Activated naive CD8-positive, alpha-beta T cell treated with anti-CD3 and anti-CD28 coated beads, Interleukin-2, amount 10 ng/mL, durations not matched to agents 7 days and 5 days (primary cell): ENCODE measurements at places on chromosomes 12 and 14. TPM values are rescaled to one million over a fixed set of nuclear protein-coding genes. Genes with fewer than 3 reads are reported as not detected.

Gene TBC1D30
- 0.17 TPM for total RNA-seq

Gene OR4E1
- total RNA-seq, result 0.11 TPM

Gene SOAT2
- total RNA-seq, result 10.4 TPM

Gene BMP4
- total RNA-seq, result 0.34 TPM

Gene KCNH3
- 5.4 TPM for total RNA-seq

Gene ADAMTS20
- total RNA-seq, result not detected

Gene KRT74
- not detected for total RNA-seq

Gene GPR68
- total RNA-seq, result 28.0 TPM

DNA sequence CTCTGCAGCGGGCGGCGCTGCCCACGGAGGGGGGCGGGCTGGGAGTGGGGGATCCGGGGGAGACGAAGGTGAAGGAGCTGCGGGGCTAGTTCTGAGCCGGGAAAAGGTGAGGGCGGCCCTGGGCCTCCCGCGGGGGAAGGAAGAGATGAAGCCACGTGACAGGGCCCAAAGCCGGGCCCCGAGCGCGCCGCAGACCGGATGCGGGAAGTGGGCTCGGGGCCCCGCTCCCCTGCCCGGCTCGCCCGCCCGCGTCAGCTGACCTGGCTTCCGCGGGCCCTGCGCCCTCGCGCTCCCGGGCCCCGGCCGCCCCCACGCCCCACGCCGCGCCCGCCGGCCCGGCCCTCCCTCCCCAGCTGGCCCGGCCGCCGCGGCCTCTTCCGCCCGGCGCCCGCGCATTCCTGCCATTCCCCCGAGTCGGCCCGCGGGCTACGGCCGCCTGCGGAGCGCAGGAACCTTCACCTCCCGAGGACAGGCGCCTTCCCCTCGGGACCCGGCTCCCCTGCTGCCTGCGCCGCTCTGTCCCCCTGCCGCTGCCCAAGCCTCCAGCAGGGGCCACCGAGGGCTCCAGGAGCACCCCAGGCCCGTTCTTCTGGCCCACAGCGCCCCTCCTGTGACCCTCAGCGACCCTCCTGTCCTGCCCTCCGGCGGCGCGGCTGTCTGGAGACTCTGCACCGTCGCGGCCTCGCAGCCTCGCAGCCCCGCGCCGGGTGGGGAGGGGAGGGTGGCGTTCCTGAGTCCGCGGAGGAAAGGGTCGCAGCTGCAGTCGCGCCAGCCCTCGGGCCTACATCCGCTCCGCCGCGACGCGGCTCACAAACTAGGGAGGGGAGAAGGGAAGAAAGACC, 20.4 kb downstream of the NINJ2 start:
- peak overlapping the region; percentile 73 for H3K4me3 ChIP-seq
- peak overlapping the region; percentile 91 for H3K27ac ChIP-seq
- peak; percentile 92 for DNase-seq
- peaks cover 62% of the 10 kb centered on the region for H3K4me1 ChIP-seq

- peak overlapping the region; percentile 24 for H3K4me3 ChIP-seq
- peaks cover 12% of the 10 kb centered on the region for H3K27me3 ChIP-seq
- DNase-seq, result no peak
- H3K36me3 ChIP-seq, result peaks cover 13% of the 10 kb centered on the region
- H3K27ac ChIP-seq, result no peak overlapping the region
- H3K4me1 ChIP-seq, result peaks cover 12% of the 10 kb centered on the region
Measured at GRCh38 chr12:69324797-69325466, 23.2 kb upstream of the LYZ start.

- DNase-seq, result no peak
- H3K4me3 ChIP-seq, result no peak overlapping the region
- H3K27ac ChIP-seq, result no peak overlapping the region
- peaks cover under 1% of the 10 kb centered on the region for H3K36me3 ChIP-seq
- H3K4me1 ChIP-seq, result peaks cover 3% of the 10 kb centered on the region
Measured at GRCh38 chr14:74476107-74476506, 17.0 kb downstream of the NPC2 start.

GRCh38 chr14:100049220-100049619, 16.0 kb upstream of the EVL start:
- H3K4me3 ChIP-seq, result peak overlapping the region; percentile 57
- DNase-seq, result no peak
- H3K27ac ChIP-seq, result peak overlapping the region; percentile 56
- no peaks in the 10 kb centered on the region for H3K27me3 ChIP-seq

DNA sequence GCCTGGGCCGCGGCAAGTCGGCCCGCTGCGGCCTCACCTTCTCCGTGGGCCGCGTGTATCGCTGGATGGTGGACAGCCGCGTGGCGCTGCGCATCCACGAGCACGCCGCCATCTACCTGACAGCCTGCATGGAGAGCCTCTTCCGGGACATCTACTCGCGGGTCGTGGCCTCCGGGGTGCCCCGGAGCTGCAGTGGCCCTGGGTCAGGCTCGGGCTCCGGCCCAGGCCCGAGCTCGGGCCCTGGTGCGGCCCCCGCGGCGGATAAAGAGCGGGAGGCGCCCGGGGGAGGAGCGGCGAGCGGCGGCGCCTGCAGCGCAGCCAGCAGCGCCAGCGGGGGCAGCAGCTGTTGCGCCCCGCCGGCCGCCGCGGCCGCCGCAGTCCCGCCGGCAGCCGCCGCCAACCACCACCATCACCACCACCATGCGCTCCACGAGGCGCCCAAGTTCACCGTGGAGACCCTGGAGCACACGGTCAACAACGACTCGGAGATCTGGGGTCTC, 226.2 kb upstream of the CRY1 start:
- peak overlapping the region; percentile 89 for H3K4me3 ChIP-seq
- peak overlapping the region; percentile 92 for H3K27ac ChIP-seq
- peaks cover 2% of the 10 kb centered on the region for H3K36me3 ChIP-seq
- H3K4me1 ChIP-seq, result peaks cover 29% of the 10 kb centered on the region

- H3K4me3 ChIP-seq, result no peak overlapping the region
- no peaks in the 10 kb centered on the region for H3K27me3 ChIP-seq
- peaks cover 8% of the 10 kb centered on the region for H3K4me1 ChIP-seq
- peaks cover 6% of the 10 kb centered on the region for H3K36me3 ChIP-seq
- DNase-seq, result no peak
- H3K27ac ChIP-seq, result no peak overlapping the region
Measured at GRCh38 chr12:117042171-117042842, 56.9 kb downstream of the TESC start.

DNA sequence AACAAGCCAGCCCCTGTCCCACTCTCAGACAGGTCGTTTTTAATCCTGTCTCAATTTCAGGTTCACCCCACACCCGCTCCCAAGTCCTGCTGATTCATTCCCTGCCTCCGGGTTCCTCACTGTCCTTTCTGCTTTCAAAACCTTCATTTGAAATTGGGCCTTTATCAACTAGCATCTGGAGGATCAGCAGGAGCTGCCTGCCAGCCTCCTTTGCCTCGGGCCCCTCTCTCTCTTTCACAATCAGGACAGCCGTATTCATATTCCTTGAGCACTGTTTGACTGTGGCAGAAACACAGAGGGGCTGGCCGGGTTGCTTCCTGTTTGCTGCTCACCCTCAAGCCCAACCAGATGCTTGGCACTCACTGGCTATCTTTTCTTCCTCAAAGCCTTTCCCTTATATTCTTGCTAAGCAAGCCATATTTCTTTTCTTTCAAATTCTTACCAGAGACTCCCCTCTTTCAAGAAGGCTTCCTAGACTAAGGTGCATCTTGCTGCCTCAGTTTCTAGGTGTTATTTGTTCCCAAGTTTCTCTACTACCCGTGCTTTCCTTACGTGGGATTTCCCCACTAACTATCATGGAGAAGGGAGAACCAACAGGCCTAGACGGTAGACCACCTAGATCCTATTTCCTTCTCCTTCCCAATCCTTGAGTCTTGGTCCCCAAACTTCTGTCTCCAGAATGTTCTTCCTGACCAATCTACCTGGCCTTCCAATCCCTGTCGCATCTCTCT, 3.0 kb downstream of the GALNT6 start:
- H3K36me3 ChIP-seq, result peaks cover 7% of the 10 kb centered on the region
- H3K4me1 ChIP-seq, result peaks cover 55% of the 10 kb centered on the region
- no peak for DNase-seq
- no peak overlapping the region for H3K27ac ChIP-seq

DNA sequence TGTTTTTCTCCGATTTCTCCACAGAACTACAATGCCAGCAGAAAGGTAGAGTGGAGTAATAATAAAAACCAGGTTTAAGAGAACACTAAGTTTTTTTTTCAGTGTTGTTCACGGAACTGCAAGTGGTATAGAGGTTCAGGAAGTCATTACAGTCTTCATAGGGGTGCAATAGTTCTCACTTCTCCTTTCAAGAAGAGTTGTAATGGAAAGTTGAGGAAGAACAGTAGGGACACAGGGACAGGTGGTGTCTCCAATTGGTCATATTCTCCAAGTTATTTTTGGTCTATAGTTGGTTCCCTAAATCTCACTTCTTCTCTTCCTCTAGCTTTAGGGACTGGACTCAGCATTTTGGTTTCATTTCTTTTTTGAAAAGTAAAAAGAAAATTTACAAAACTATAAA, 894.0 kb downstream of the NRXN3 start:
- H3K4me3 ChIP-seq, result no peak overlapping the region
- no peaks in the 10 kb centered on the region for H3K36me3 ChIP-seq
- no peaks in the 10 kb centered on the region for H3K27me3 ChIP-seq
- no peaks in the 10 kb centered on the region for H3K4me1 ChIP-seq

DNA sequence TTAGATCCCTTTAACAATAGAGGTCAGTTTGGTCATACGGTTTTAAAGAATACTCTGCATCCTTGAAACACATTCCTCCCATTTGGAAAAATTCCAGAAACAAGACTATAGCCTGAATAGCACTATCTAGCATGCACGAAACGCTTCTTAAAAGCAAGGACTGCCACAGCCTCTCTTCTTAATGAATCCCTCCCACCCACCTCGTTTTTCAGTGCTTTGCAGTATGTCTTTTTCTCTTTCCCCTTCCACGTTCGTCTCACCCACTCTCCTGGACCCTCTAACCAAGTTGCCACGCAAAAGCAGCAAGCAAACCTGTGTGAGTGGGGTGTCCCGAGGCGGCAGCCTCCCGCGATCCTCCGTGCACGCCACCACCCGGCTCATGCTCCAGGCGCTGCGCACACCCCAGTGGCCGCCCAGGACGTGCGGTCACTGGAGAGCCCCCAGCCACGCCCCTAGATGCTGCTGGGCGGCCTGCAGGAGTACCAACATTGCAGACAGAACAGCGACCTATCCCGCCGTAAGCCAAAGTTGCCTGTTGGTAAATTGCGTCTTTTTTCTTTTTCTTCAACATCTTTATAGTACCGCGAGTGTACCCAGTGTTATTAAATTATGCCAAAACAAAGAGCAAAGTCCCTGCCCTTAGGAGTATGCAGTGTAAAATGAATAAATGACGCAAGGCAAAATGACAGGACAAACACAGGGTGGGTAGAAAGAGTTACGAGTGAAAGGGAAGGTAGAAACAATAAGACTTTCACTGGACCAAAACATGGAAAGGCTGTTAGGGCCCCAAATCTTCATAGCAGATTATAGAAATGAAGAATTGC, at the start of gene SLC38A4:
Gene SLC38A4, minus strand, starts transcription at position 407 of the 824 bp plus-strand sequence. CDS start 32,926 bp downstream, outside the sequence.
- peaks cover 55% of the 10 kb centered on the region for H3K27me3 ChIP-seq
- H3K4me1 ChIP-seq, result peaks cover 2% of the 10 kb centered on the region
- H3K27ac ChIP-seq, result no peak within 1 kb of the TSS
- no peaks in the 10 kb centered on the region for H3K36me3 ChIP-seq
- no peak for DNase-seq
- no peak within 1 kb of the TSS for H3K4me3 ChIP-seq

- no peaks in the 10 kb centered on the region for H3K36me3 ChIP-seq
- H3K27me3 ChIP-seq, result no peaks in the 10 kb centered on the region
- no peak overlapping the region for H3K4me3 ChIP-seq
- H3K4me1 ChIP-seq, result no peaks in the 10 kb centered on the region
Measured at GRCh38 chr14:102249041-102249440, 55.9 kb downstream of the MOK start.

- no peak overlapping the region for H3K4me3 ChIP-seq
- no peaks in the 10 kb centered on the region for H3K27me3 ChIP-seq
- no peaks in the 10 kb centered on the region for H3K36me3 ChIP-seq
- no peak for DNase-seq
- no peaks in the 10 kb centered on the region for H3K4me1 ChIP-seq
Measured at GRCh38 chr12:78457938-78458337, 406.6 kb upstream of the SYT1 start.

- H3K4me1 ChIP-seq, result no peaks in the 10 kb centered on the region
- no peak overlapping the region for H3K4me3 ChIP-seq
- H3K27me3 ChIP-seq, result no peaks in the 10 kb centered on the region
- no peak for DNase-seq
Measured at GRCh38 chr12:83700838-83701237, 1014.1 kb downstream of the TMTC2 start.

DNA sequence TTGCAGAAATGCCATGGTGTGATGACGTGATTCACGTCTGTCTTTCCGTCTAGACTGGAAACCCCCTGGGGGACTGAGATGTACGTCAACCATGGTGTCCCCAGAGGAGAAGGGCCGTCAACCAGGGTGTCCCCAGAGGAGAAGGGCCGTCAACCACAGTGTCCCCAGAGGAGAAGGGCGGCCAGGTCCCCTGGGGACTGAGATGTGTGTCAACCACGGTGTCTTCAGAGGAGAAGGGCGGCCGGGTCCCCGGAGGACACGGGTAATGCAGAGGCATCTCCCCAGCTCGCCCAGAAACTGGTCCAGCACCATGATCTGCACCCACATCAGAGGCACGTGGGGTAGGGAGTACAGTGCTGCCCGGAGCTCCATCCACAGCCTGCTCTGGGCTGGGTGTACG, 30.6 kb upstream of the GALNT9 start:
- no peak overlapping the region for H3K4me3 ChIP-seq
- H3K27ac ChIP-seq, result no peak overlapping the region
- H3K27me3 ChIP-seq, result no peaks in the 10 kb centered on the region
- DNase-seq, result no peak
- no peaks in the 10 kb centered on the region for H3K4me1 ChIP-seq

GRCh38 chr14:62800577-62800976, 244.7 kb downstream of the KCNH5 start:
- no peak overlapping the region for H3K4me3 ChIP-seq
- no peaks in the 10 kb centered on the region for H3K36me3 ChIP-seq
- no peaks in the 10 kb centered on the region for H3K4me1 ChIP-seq
- no peak overlapping the region for H3K27ac ChIP-seq

DNA sequence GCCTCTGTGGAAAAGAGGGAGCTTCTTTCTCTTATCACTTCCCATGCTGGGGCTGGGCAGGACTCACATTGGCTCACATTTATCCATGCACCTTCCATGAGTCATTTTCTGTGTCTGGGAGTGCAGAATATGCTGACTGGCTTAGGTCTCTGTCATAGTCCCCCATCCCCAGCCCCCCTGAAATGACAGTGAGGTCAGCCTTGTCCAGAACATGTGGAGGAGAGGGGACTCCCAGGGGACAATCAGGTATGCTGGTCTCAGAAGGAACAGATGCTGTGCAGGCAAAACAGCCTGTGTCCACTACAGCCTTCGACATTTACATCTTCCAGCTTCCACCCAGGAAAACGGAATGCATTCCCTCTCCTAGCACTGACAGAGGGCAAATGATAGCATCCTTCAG, 35.0 kb downstream of the ADGRD1 start:
- peaks cover 36% of the 10 kb centered on the region for H3K27me3 ChIP-seq
- no peaks in the 10 kb centered on the region for H3K36me3 ChIP-seq
- no peak overlapping the region for H3K27ac ChIP-seq
- H3K4me3 ChIP-seq, result no peak overlapping the region
- no peak for DNase-seq
- peaks cover 2% of the 10 kb centered on the region for H3K4me1 ChIP-seq

GRCh38 chr12:68883151-68883550, 49.8 kb downstream of the CPM start:
- no peak overlapping the region for H3K27ac ChIP-seq
- DNase-seq, result no peak
- peaks cover 3% of the 10 kb centered on the region for H3K27me3 ChIP-seq
- H3K36me3 ChIP-seq, result peaks cover 2% of the 10 kb centered on the region
- H3K4me1 ChIP-seq, result peaks cover 3% of the 10 kb centered on the region

GRCh38 chr14:80787876-80788275, 153.7 kb downstream of the CEP128 start:
- H3K27me3 ChIP-seq, result no peaks in the 10 kb centered on the region
- no peak overlapping the region for H3K4me3 ChIP-seq
- no peak for DNase-seq

GRCh38 chr12:124718036-124718435, 145.6 kb downstream of the SCARB1 start:
- H3K36me3 ChIP-seq, result no peaks in the 10 kb centered on the region
- H3K27ac ChIP-seq, result no peak overlapping the region
- DNase-seq, result no peak
- peaks cover 28% of the 10 kb centered on the region for H3K4me1 ChIP-seq
